ENCODE measurements at places on chromosomes 2 and 18. TPM values are rescaled to one million over a fixed set of nuclear protein-coding genes. Genes with fewer than 3 reads are reported as not detected.
A peak's percentile ranks its signal among the peaks of the same experiment; 100 is the strongest.

Gene PLA2R1
- total RNA-seq = not detected

Gene CCDC178
- not detected for total RNA-seq

Gene AFG3L2
- 42.3 TPM for total RNA-seq

- no peak for DNase-seq
These were observed 484.2 kb downstream of the DLGAP1 start for GRCh38 chr18:3970929-3971328.

DNA sequence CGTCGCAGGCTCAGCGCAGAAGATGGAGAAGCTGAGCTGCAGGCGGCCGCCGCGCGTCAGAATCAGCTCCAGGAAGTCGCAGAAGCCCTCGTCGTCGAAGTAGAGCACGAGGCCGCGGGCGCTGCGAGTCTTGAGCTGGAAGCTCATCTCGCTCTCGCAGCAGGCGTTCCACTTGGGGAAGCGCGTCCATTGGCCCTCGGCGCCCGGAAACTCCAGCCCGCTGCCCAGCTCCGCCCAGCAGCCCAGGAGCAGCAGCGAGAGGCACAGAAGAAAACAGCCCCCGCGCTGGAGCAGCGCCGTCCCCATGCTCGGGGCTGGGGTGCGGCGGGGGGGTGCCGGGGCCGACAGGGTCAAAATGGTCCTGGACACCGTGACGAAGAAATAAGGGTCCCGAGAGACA is 4.0 kb downstream of the NRXN1 start:
- no peak for DNase-seq

- DNase-seq = no peak
These were observed 143.5 kb downstream of the AQP4 start for GRCh38 chr18:26721854-26722564.

DNA sequence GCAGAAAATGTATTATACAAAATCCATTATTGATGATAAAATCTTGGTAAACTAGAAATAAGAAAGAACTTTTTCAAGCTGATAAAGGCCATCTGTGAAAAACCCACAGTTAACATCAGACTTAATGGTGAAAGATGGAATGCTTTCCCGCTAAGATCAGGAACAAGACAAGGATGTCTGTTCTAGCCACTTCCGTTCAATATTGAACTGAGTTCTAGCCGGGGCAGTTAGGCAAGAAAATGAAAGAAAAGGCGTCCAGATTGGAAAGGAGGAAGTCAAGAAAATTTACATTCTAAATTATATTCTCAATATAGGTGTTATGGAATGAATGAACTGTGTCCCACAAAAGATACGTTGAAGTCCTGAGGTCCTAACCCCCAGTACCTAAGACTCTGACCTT is 39.1 kb upstream of the DTNB start:
- no peak for DNase-seq

- no peak for DNase-seq
These were observed 205.7 kb downstream of the EN1 start for GRCh38 chr2:118641711-118642110.

GRCh38 chr2:196808083-196808665 is 981 bp downstream of the C2orf66 start:
- DNase-seq = no peak

- DNase-seq = no peak
These were observed 89.1 kb downstream of the HS1BP3 start for GRCh38 chr2:20561637-20562454.

DNA sequence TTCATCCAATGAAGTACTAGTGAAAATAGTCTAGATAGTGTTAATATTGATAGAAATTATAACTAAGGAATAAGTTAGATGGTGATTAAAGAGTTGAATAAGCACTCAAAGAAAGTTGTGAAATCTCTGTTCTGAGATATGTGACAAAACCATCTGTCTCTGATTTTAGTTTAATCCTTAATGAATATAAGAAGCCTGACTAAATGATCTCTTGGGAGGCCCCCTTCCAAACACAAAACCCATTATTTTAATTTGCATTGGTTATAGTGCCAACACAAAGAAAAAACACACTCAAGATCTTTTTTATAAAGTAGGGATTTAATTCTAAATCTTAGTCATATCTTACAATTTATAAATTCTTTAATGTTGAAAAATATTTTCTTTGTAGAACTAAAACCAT is 34.0 kb downstream of the SCN2A start:
- no peak for DNase-seq

DNA sequence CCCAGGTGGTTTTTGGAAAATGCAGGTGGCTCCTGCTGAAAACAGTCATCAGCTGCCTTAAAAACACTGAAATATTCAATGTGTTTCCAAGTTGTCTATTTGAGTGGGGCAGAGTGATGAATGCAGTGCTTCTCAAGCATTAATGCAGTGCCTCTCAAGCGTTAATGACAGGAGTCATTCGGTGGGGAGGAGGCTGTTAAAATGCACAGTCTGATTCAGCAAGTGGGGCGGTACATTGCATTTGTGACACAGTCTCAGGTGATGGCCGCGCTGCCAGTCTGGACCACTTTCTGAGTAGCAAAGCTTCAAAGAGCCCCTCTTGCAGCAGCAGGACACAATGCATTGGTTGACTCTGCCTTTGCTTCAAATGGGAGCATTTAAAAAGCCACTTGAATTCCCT is 231.4 kb upstream of the RGPD4 start:
- DNase-seq = no peak

DNA sequence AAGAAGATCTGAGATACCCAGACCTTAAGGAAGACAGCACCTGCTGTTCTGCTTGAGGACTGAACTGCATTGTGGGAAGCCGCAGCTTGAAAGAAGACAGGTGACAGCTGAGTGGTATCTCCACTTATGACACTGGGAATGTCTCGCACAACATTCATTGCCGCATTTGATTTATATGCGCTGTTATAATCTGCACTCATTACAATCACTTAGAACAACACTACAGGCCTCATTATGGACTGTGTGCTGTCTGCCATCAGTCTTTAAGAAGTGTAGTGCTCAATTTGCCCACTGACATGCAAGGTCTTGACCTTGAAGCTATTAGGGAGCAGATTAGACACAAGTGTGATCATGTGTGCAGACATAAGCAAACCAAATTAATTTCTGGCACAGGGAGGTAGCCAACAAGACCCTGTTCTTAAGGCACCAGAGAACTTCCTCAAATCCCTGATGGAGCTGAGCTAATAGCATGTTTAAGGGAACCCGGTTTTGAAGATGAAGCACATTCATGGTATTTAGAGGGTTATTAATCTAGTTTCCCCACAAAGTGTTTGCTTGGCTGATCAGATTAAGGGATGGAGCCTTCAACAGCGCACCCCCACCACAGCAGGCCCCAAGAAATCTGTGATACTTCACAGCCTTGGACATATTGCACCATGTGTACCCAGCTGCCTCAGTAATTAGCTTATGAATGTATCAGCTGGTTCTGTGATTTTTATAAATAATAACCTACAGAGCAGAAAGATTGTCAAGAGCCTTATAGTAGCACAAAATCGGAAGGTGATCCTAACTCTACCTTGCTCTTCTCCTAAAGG is 146.8 kb downstream of the SATB2 start:
- no peak for DNase-seq

DNA sequence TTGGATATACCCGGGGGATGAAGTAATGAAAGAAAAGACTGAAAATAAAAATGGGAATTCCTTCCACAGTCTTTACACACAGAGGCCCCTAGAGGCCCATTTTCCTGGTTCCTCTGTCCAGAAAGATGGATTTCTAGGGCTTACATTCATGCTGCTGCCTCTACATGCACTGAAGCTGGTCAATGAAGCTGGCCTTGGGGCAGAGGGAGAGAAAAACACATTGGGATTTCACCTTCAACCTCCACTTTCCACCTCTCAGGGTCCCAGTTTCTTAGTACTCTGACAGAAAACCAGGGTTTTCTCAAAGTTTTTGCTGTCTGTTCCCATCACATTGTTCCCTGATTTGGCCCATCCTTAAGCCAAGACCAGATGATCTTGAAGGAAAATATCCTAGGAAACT is 154.6 kb upstream of the ZSWIM2 start:
- no peak for DNase-seq

DNA sequence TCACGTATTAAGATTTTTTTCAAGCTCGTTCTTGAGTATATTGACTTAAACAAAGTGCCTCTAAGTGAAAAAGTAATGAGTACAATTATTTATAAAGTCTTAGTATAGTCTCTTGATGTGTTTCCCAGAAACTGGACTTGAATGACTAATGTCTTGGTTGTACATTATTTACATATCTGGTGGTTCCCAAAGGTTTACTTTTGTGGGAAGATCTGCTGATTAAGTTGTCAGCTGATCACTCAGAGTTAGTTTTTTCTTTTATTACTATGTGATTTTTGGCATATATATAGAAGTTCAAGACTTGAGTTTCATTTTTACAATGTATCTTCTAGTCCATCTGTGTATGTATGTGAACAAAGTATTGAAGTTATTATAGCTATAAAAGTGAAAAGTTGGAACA is 29.5 kb downstream of the RNF144A start:
- DNase-seq = no peak

GRCh38 chr2:99727199-99727598 is 237.4 kb upstream of the REV1 start:
- no peak for DNase-seq

GRCh38 chr2:101199251-101199791 is 48.1 kb upstream of the TBC1D8 start:
- no peak for DNase-seq

- no peak for DNase-seq
These were observed 35.2 kb upstream of the CNGA3 start for GRCh38 chr2:98311090-98311489.

DNA sequence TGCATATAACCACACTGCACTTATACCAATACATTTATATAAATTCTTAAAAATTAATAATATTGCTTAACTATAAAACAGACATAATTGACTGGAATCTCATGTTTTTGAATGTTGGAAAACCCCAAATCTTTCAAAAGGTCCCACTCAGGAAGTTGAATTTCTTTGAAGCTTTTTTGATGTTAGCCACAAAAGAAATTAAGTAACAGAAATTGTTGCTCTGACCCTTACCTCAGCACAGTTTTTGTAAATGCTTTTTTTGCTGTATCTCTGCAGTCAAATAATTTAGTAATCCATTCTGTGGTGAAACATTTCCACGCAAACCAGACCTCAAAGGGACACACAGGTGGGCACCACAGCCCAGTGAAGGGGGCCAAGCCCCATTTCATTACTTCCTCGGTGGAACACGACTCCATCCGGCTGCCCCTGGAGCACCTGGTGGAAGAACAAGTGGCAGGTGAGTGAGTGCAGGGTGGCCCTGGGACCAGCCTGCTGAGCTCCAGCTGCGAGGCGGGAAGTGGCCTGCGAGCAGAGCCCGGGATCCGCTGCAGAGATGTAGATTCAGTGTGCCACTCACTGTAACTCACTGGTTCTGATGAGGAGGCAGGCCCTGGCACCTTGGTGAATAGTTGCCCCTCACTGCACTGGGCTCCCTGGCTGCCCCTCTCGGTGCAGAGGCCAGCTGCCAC is 8.4 kb downstream of the SCLY start:
- DNase-seq = no peak

DNA sequence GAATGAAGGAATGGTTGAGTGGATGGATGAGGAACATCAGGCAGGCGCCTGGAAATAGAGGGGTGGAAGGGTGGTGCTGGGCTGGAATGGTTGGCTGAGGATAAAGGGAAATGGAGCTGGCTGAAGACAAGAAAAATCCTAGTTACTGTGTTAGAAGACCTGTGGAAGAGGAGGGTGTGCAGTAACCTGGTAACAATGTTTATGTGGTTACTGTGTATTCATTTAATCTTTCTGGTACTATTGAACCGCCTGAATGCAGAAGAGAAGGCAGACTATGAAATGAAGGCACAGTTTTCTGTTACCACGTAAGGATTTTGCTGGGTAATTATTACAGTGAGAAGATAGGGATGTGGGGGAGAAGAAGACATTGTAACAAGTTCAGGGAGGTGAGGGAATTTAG is 110.3 kb upstream of the MGAT5 start:
- no peak for DNase-seq

GRCh38 chr2:43605079-43605655 is 9.3 kb upstream of the THADA start:
- DNase-seq = peak; percentile 15

- no peak for DNase-seq
These were observed 4.4 kb upstream of the GPR35 start for GRCh38 chr2:240620859-240621258.

DNA sequence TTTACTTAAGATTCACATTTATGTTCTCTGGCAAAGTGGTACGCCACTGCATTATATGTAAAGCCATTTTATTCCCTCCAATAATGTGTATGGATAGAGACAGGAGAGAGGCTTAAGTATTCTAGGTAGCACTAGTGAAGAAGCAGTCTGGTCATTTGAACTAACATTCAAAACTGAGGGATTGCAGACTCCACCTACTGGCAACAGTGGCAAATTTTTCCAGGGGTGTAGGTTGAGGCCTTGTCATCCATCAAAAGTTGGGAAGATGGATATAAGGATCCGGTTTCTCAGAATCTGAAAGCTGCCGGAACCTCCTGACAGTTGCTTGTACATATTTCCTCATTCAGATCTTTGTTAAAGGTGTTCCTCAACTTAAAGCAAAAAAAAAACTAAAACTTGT is 465.5 kb upstream of the FSHR start:
- no peak for DNase-seq

- DNase-seq = no peak
These were observed 255.2 kb upstream of the NRP2 start for GRCh38 chr2:205427112-205427511.

GRCh38 chr18:12838178-12838634 is 45.8 kb downstream of the PTPN2 start:
- no peak for DNase-seq

Data from naive thymus-derived CD4-positive, alpha-beta T cell (primary cell).